ENCODE measurements at places on chromosomes 3 and 15.

GRCh38 chr15:101522091-101522490 is 32.6 kb upstream of the PCSK6 start:
- DNase-seq = no peak

DNA sequence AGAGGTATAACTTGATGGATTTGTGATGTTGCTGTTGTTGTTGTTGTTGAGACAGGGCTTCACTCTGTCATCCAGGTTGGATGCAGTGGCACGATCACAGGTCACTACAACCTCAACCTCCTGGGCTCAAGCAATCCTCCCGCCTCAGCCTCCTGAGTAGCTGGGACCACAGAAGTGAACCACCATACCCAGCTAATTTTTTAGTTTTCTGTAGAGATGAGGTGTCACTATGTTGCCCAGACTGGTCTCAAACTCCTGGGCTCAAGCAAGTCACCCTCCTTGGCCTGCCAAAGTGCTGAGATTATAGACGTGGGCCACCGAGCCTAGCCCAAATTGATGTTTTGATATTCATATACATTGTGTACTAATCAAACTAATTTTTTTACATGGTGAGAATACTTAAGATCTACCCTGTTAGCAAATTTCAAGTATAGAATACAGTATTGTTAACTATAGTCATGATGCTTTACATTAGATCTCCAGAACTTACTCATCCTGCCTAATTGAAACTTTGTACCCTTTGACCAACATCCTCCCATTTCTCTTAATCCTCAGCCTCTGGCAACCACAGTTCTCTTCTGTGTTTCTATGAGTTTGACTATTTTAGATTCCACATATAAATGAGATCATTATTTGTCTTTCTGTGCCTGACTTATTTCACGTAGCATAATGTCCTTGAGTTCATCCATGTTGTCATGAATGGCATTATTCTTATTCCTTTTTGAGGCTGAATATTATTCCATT is 23.2 kb downstream of the LMCD1 start:
- no peak for DNase-seq

DNA sequence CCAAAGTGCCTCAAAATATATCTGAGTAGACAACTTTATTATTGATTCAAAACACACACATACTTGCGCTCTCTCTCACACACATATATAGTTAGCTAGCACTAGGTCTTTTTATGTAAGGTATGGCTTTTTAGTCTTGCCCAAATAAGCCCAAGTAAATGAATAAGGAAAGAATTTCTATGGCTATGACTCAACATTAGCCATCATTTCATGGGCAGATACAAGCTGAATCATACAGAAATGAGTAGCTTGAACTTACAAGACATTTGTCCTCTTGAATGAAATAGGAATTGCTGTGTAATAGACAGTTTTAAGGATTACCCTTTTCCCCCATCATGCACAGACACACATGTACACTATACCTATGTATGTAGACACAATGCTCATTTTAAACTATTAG is 4.9 kb downstream of the CADPS start:
- no peak for DNase-seq

DNA sequence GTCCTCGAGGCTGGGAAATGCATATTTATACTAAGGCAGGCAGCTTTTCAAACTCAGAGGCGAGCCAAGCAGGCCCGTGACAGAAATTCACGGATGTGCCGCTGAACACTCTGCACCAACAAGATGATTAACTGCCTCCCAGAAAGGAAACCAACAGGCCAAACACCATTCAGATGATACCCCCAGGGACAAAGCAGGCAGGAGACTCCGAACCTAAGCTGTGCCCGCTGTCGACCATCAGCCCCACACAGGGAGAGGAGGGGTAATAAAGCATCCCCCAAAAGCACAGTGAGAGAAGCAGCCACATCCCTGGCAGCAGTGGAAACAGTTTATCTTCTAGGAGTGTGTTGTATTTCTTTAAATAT is 31.8 kb downstream of the ADAMTS17 start:
- DNase-seq = no peak

DNA sequence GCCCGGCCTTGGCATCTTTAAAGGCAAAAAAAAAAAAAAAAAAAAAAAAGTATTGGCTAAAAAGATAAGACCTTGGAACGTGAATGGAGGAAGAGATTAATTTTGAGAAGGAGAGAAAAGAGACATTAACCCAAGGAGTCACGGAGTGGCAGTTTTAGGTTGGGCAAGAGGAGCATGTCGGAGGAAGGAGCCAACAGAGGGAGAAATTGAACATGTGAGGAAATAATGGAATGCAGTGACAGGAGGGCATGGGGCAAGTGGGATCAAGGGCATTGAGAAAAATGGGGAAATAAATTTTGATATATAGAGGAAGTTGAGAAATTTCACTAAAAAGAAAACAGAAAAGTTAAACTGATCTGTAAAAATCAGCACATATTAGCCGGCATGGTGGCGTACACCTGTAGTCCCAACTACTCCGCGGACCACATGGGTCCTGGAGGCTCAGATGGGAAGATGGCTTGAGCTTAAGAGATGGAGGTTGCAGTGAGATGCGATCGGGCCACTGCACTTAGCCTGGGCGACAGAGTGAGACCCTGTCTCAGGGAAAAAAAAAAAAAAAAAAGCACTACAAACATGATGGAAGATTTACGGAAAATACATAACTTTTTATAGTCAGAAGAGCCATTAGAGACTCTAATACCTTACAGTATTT is 1.2 kb downstream of the HAUS2 start:
- DNase-seq = no peak

DNA sequence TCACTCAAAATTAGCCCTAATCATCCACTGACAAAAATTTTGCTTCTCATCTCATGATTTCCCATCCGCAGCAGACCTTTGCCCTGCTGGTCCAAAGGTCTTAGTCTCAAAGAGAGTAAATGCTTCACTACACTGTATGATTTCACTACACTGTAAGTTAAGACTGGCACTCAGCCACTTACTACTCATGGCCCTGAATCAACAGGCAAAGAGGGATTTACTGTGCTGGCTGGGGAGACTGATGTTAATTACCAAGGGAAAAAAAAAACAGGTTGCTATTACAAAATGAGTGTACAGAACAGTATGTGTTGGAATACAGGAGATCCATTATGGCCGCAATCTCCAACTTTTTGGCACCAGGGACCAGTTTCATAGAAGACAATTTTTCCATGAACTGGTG is 214.8 kb downstream of the ZMAT3 start:
- DNase-seq = no peak

DNA sequence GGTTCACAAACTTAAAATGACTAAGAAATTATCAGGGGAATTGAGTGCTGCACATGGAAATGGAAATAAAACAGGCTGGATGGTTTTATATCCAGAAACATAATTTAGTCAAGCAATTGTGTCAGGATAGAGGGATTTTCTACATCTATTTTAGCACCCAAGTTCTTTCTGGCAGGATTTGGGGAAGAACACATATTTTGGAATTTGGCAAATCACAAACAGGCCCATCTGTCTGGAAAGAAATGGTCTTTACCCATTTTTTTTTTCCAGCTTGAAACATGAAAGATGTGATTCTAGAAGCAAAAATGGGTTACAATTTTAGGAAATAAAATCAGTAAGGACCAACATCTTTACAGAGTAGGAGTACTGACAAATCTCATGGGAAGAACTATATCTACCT is 14.4 kb upstream of the UNC13C start:
- no peak for DNase-seq

- no peak for DNase-seq
These were observed 67.5 kb upstream of the LCTL start for GRCh38 chr15:66633041-66633937.

GRCh38 chr15:77035999-77036471 is 34.9 kb downstream of the TSPAN3 start:
- DNase-seq = no peak

GRCh38 chr3:33869977-33870376 is 71.5 kb downstream of the PDCD6IP start:
- DNase-seq = no peak

- DNase-seq = no peak
These were observed 22.3 kb upstream of the P2RY13 start for GRCh38 chr3:151351648-151352047.

DNA sequence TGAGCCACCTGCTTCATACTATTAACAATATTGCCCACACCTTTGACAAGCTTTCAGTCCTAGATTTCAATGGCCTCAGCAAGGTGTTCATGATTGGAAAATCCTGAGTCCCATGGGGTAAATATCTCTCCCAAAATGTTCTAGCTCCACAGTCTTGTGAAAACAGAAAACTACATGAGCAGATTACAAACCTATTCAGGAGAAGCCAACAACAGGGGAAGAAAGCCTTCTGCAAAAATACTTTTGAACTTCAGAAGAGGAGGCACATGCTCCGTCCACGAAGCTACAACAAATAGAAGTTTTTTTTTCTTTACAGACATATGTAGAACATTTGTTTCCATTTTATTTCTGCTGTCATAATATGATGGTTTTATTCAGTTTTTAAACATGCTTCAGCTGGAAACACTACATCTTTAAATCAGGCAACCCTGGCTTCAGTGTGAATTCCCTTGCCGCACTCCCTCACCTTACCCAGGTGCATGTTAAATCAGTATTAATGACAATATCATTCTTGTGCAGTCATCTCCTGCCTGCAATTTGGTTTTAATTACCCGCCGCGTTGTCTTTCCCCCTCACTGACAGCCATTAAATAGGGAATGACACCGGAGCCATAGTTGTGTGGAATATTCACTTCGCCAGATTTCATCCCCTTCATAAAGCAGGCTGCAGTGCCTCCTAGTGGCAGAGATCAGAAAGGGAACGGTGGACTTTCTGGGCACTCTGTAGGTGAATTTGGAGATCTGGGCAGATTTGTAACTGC is 725.5 kb upstream of the ARRDC4 start:
- no peak for DNase-seq

GRCh38 chr15:59997070-59997701 is 6.9 kb upstream of the FOXB1 start:
- no peak for DNase-seq

- no peak for DNase-seq
These were observed 31.2 kb downstream of the ARPP21 start for GRCh38 chr3:35670408-35670965.

GRCh38 chr3:54960701-54961100 is 32.8 kb upstream of the LRTM1 start:
- DNase-seq = no peak

DNA sequence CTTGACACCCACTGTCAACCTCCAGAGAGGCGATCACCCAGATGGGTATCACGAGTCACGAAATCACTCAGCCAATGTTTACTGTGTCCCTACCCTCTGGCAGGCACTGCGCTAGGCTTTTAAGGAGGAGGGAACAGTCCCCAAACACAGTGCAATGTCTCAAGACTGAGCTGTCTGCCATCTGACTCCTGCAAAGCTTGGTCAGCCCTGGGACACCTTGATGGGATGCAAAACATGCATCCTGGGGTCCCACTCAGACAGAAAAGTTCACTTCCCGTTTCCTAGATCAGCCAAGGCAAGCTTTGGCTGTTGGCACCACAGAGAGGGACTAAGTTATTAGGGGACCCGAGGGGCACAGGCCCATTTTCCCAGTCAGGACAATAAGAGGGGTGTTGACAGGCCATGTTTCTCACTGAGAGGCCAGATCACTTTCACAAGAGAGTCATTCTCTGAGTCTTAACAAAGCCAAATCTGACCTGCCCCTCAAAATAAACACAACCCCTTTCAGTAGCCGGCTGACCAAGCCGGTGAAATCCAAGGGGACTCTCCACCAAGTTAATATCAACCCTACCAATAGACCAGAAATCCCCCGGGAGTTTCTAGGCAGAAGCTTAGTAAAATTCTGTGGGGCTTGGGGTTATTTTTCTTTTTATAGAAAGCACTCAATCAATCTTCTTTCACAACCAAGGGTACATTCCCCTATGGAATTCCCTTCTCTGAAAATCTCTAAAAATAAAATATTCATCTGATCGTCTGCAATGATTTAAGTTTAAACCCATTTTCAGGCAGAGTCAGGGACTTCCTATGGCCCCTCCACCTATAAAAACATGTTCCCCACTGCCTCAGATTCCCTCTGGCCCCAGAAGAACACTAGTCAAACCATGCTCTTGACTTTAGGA is 3.5 kb downstream of the RFTN1 start:
- no peak for DNase-seq

DNA sequence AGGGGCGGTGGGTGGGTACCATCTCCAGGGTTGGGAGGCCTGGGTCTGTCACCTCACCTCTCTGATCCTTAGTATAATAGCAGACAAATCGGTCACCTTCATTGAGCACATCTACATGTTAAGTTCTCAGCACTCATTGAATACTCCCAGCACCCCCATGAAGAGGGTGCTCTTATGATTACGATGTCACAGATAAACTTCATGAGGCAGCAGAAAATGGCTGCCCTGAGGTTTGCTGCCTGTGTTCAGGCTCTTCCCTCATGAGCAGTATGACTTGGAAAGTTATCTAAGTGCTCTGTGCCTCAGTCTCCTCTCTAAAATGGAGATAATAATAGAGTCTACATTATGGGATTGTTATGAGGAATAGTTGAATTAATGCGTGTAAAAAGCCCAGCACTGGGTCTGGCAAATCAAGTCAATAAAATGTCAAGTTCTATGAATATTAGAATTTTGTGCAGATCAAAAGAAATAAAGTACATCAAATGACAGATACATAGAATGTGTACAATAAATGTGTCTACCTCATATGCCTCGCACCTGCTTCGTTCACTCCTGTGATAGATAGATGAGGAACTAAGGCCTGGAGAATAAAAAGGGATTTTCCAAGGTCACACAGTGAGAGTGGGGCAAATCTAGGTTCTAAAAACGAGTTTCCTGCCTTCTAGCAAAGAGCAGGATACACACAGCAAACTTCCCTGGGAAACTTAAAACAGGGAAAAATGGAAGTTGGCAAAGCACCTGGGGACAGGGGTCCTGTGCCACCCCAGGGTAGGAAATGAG is 142.2 kb upstream of the MRPS22 start:
- DNase-seq = no peak

- no peak for DNase-seq
These were observed 72.3 kb upstream of the ZNF280D start for GRCh38 chr15:56805466-56806147.

GRCh38 chr3:120909602-120909878 is 1.5 kb downstream of the STXBP5L start:
- no peak for DNase-seq

DNA sequence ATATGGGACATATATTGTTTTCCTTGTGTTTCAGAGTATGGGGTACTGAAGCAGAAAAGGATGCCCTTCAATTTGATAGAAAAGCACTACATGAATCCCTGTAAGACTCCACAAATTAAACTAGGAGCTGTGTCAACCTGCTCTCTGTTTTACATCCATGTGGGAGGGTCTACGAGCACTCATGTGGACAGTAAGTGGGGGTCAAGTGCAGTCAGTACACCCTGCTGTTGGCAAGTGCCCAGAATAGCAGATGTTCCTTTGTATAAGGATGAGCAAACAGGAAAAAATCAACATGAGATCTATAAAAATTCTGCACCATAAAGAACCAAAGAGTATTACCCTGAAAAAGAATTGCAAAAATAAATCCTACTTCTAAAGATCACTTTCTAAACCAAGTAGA is 659.9 kb downstream of the SI start:
- no peak for DNase-seq

GRCh38 chr3:47283193-47283537 is 421 bp downstream of the KLHL18 start:
- DNase-seq = no peak

DNA sequence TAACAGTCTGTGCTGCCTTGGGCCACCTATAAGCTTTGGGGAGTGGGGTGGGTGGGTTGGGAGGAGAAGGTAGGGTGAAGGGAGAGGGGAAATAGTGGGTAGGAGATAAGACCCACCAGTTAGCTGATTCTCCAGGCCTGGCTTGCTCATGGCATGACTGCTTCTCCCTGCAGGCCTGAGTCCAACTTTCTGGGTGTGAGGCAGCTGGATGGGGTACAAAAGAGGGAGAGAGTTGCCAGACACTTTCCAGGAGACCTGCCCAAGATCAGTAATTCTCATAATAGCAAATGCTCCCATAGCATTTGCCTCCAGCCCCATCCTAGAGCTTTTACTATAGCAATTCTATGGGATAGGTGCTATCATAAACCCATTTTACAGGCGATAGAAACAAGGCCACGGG is 7.7 kb downstream of the CGNL1 start:
- DNase-seq = no peak

Measured in cortex of kidney (tissue), 1 donor.